ENCODE measurements at places on chromosomes 1 and 21. TPM values are rescaled to one million over a fixed set of nuclear protein-coding genes. Genes with fewer than 3 reads are reported as not detected.

DNA sequence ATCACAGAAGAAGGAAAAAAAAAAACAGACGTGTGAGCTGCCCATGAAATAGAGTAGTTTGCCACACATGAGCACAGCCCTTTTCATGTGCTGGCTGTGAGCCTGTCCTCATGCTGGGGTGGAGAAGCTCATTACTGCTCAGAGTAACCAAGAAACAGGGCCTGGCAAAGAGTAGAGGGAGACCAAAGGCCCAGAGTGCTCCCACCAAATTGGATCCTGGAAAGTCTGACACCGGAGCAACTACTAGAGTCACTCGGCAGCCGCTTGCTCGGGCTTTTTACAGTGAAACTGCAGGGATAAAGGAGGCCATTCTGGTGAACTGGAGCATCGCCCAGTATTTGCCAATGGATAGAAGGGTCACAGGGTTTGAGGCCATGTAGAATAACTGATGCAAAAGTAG is 64.4 kb upstream of the BARHL2 start:
- no peak overlapping the region for H3K4me3 ChIP-seq
- no peaks in the 10 kb centered on the region for H3K27me3 ChIP-seq
- no peak overlapping the region for H3K27ac ChIP-seq
- H3K4me1 ChIP-seq: no peaks in the 10 kb centered on the region

GRCh38 chr21:17673261-17674020 is 60.7 kb upstream of the BTG3 start:
- no peaks in the 10 kb centered on the region for H3K4me1 ChIP-seq
- H3K36me3 ChIP-seq: no peaks in the 10 kb centered on the region
- H3K4me3 ChIP-seq: no peak overlapping the region
- H3K27ac ChIP-seq: no peak overlapping the region
- DNase-seq: no peak

DNA sequence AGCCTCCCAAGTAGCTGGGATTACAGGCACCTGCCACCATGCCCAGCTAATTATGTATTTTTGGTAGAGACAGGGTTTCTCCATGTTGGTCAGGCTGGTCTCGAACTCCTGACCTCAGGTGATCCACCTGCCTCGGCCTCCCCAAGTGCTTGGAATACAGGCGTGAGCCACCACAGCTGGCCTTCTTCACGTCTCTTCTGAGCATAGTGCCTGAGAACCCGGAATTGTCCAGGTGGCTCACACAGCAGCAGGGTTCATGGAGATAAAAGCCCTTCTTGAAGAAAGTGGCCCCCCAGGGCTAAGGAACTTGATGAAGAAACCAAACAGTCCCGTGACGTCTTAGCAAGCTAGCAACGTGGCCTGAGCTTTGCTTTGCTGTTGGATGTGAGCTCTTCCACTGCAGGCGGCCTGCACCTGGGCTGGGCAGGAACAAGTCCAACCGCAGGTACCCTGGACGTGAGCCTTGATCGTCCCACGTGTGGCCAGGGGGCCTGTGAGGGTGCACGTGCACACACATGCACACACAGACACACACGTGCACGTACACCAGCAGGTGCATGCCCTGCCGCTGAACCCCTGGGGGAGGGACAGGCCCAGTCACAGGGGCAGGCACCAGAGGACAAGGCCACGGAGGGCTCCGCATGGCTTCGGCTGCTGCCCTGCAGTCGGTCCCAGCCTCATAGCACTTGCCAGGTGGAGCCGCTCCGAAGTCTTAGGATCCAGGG is 23.4 kb upstream of the TRAPPC10 start:
- no peaks in the 10 kb centered on the region for H3K4me1 ChIP-seq
- H3K27me3 ChIP-seq: no peaks in the 10 kb centered on the region
- DNase-seq: no peak
- H3K27ac ChIP-seq: no peak overlapping the region

DNA sequence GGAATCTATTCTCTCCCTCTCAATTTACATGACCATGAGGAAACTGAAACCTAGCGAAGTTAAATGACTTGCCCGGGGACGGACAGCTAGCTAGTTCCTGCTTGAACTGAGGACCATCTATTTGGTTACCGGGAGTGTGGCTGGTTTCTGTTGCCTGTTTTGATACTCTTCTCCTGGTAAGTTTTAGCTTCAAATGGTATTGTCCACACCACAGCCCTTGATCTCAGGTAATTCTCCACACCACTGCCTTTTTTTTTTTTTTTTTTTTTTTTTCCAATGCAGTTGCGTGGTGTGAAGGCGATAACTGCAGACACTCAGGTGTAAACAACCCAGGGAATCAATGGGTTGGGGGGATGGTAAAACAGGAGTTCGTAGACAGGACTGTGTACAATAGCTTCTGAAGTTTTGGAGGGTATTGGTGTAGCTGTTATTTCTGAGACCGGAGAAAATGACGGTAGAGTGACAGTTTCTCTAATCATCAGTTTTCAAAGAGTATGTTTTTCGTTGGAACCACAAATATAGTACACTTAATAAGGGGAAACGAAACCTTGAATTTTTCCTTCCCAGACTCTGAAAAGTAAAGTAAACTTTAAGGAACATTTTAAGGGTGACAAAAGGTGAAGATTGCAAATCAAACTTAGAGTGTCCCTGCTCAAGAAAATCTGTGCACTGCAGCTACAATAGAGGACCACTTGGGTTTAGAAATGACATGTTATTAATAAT is 125.3 kb upstream of the CACYBP start:
- H3K27ac ChIP-seq: peak overlapping the region; percentile 71
- H3K4me3 ChIP-seq: no peak overlapping the region
- peaks cover 4% of the 10 kb centered on the region for H3K4me1 ChIP-seq
- no peaks in the 10 kb centered on the region for H3K36me3 ChIP-seq
- no peaks in the 10 kb centered on the region for H3K27me3 ChIP-seq
- peak; percentile 20 for DNase-seq

- peaks cover 9% of the 10 kb centered on the region for H3K4me1 ChIP-seq
- H3K36me3 ChIP-seq: no peaks in the 10 kb centered on the region
- H3K4me3 ChIP-seq: no peak overlapping the region
These were observed 70.8 kb downstream of the PRDM2 start for GRCh38 chr1:13770743-13771142.

GRCh38 chr21:29506947-29507346 is 208.2 kb downstream of the BACH1 start:
- H3K36me3 ChIP-seq: no peaks in the 10 kb centered on the region
- no peaks in the 10 kb centered on the region for H3K27me3 ChIP-seq
- H3K27ac ChIP-seq: no peak overlapping the region
- no peak overlapping the region for H3K4me3 ChIP-seq
- no peak for DNase-seq
- no peaks in the 10 kb centered on the region for H3K4me1 ChIP-seq

DNA sequence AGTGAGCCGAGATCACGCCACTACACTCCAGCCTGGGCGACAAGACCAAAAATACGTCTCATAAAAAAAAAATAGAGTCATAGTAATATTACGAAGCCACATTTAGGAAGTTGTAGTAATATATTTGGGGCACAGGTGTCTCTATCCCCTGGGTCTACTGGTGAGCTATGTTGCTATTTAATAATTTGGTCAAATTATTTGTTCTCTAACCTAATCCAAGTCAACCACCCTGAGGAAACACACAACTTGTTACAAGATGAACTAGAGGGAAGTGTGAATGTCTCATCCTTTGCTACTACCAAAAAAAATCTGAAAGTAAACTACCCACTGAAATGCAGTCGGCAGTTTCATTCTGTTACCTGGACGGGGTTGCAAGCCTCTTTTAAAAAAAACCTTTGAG is 35.3 kb downstream of the RGS8 start:
- H3K27me3 ChIP-seq: no peaks in the 10 kb centered on the region
- no peaks in the 10 kb centered on the region for H3K36me3 ChIP-seq
- H3K4me1 ChIP-seq: no peaks in the 10 kb centered on the region
- no peak overlapping the region for H3K27ac ChIP-seq
- no peak for DNase-seq
- H3K4me3 ChIP-seq: no peak overlapping the region

AGBL4 gene
- total RNA-seq: 0.52 TPM

PDE9A gene
- total RNA-seq: 21.0 TPM

CELA2B gene
- not detected for total RNA-seq

DEPDC1 gene
- total RNA-seq: 4.0 TPM

FHAD1 gene
- 0.13 TPM for total RNA-seq

OVAAL gene
- not detected for total RNA-seq

All from hepatocyte (in vitro differentiated cells).